Smooth muscle cell of the brain vasculature (primary cell): ENCODE measurements at places on chromosomes 13 and 19.

DNA sequence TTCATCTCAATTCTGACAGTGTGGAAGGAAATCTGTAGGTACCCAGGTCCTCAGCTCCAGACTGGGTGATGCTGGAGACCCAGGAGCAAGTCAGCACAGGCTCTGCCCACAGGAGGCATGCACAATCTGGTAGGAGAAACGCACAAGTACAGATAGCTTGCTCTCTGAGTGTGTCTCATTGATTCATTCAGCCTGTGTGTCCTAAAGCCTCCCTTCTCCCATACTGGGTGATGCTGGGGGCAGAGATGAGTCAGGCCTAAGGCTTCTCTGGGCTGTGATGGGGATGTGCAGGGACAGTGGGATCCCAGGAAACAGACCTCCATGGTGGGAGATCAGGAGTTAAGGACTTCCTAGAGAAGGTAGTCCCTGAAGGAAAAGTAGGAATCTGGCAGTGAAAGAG is 6.8 kb downstream of the ZNF526 start:
- no peak for DNase-seq

DNA sequence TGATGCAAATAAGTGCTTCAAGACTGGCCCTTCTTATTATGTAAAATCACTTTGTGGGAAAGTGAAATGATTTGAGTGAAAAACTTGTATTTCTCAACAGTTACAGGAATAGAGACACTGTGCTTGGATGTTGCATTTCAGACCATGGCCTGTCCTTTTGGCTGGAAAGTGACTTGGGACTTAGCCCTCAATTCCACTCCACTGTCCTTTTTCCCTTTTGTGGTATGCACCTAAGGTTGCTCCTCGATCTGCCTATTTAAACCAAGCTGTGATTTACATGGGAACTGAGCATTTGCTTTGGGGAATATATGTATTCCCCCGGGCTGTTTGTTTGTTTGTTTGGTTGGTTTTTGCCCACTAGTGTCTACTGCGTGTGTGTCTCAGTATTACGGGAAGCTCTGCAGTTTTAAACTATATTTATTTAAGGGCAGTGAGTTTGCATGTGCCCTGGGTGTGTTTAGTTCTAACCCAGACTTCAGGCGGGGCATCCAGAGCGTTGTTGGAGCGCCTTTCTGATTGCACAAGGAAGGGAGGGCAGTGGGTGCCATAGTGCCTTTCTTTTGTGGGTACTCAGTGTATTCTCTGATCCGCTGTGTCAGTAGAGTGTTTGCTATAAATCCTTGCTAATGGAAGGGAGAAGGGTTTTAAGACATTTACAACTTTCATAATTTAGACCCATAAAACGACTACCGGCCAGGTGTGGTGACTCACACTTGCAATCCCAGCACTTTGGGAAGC is 18.2 kb upstream of the RNF113B start:
- no peak for DNase-seq

DNA sequence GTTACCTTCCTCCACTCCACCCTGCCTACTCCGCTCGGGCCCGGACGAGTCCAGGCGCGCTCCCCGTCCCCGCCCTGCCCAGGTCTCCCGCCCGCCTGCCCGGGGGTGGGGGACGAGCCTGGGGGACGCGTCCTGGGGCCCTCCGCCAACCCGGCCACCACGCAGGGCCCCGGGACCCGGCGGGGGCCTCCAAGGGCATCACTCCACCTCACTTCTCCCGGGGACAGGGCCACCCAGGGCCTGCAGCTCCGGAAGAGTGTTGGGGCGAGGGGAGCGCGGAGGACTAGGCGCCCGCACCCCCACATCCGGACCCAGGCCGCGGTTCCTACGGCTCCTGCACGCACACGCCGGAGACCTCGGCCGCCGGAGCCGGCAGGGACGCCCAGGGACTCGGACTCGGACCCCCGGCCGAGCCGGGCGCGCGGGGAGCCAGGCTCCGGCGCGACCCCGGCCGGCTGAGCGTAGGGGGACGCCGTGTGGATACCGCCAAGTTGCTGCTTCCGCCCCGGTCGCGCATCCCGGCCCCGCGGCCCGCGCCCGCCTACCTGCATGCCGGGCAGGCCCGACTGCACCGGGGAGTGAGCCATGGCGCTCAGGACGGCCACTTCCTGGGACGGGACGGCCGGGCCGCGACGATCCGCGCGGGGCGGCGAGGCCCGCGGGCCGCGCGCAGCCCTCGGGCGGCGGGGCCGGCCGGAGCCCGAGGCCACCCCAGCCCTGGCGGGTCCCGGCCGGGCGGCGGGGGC is 534 bp downstream of the STK24 start:
- no peak for DNase-seq

DNA sequence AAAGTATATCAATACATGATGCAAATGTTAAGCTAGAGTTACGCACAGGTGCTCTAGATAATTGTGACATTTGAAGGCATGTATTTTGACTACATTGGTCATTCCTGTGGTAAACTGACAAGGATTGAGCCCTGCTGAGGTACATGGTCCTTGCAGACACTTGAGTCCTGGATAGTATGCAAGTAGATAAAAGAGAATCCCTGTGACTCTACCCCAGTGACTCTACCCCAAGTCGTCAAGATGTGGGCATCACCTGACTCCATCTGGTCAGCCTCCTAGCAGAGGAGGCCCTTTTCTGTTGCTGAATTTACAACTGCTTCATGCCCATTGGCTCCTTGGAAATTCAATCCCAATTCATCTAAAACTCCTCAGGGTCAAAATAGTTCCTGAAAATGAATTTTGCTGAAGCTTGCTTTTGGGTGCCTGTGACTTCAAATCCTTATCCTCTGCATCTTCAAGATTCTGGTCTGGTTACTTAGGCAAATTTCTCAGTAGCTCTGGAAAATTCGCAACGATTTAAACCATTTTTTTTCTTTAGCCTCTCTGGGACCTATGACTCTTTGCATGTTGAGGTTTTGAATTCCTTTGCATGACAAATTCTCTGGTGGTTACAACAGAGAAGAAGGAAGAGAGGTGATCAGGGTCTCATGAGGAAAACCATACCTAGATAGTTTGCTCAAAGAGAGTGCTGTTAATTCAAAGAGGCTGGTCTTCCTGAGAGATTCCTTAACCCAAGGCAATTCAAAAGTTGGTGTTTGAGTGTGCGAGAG is 422.1 kb downstream of the FGF9 start:
- no peak for DNase-seq
